Activated naive CD4-positive, alpha-beta T cell treated with anti-CD3 and anti-CD28 coated beads for 36 hours (primary cell): ENCODE measurements at places on chromosomes 4 and X. TPM values are rescaled to one million over a fixed set of nuclear protein-coding genes. Genes with fewer than 3 reads are reported as not detected.

RTL5 gene
- 0.10 TPM for total RNA-seq

AIFM1 gene
- total RNA-seq = 59.4 TPM

ADH1B gene
- total RNA-seq = not detected

- peaks cover 29% of the 10 kb centered on the region for H3K36me3 ChIP-seq
- H3K27me3 ChIP-seq = no peaks in the 10 kb centered on the region
- no peak overlapping the region for H3K4me3 ChIP-seq
Measured at GRCh38 chr4:51884606-51885005, 41.7 kb downstream of the DCUN1D4 start.

GRCh38 chr4:26039639-26040359, 125.8 kb downstream of the SMIM20 start:
- no peak overlapping the region for H3K27ac ChIP-seq
- H3K36me3 ChIP-seq = no peaks in the 10 kb centered on the region
- H3K27me3 ChIP-seq = no peaks in the 10 kb centered on the region
- no peak for DNase-seq
- H3K4me1 ChIP-seq = no peaks in the 10 kb centered on the region

- H3K36me3 ChIP-seq = no peaks in the 10 kb centered on the region
- H3K4me1 ChIP-seq = peaks cover 6% of the 10 kb centered on the region
- no peak overlapping the region for H3K27ac ChIP-seq
- no peaks in the 10 kb centered on the region for H3K27me3 ChIP-seq
- DNase-seq = no peak
- H3K4me3 ChIP-seq = no peak overlapping the region
Measured at GRCh38 chrX:106615041-106615440, 3.3 kb downstream of the RADX start.
